ENCODE measurements at places on chromosomes 6 and 20. TPM values are rescaled to one million over a fixed set of nuclear protein-coding genes. Genes with fewer than 3 reads are reported as not detected.

ELOVL2 gene
- total RNA-seq = not detected

VARS2 gene
- total RNA-seq = 80.9 TPM

TSPO2 gene
- not detected for total RNA-seq

ZNF184 gene
- 8.9 TPM for total RNA-seq

STMND1 gene
- total RNA-seq = not detected

CST5 gene
- not detected for total RNA-seq

- no peaks in the 10 kb centered on the region for H3K27me3 ChIP-seq
- no peaks in the 10 kb centered on the region for H3K4me1 ChIP-seq
- H3K4me3 ChIP-seq = no peak overlapping the region
Measured at GRCh38 chr6:22240025-22240424, 56.8 kb downstream of the PRL start.

DNA sequence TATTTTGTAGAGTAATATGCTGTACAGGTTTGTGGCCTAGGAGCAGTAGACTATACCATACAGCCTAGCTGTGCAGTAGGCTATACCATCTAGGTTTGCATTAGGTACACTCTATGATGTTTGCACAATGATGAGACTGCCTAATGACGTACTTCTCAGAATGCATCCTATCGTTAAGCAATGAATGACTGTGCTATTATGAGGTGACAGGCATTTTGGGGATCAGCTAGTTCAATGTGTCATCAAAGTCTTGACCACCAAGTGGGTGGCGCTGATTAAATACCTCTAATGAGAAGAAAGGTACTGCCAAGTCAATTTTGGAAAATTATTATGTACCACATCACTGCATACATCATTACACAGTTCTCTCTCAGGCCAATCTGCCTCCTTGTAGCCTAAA lies 190.2 kb downstream of the BACH2 start:
- H3K27me3 ChIP-seq = no peaks in the 10 kb centered on the region
- peak overlapping the region; percentile 93 for H3K27ac ChIP-seq
- peaks cover 88% of the 10 kb centered on the region for H3K4me1 ChIP-seq
- H3K36me3 ChIP-seq = peaks cover 57% of the 10 kb centered on the region
- no peak for DNase-seq
- no peak overlapping the region for H3K4me3 ChIP-seq

DNA sequence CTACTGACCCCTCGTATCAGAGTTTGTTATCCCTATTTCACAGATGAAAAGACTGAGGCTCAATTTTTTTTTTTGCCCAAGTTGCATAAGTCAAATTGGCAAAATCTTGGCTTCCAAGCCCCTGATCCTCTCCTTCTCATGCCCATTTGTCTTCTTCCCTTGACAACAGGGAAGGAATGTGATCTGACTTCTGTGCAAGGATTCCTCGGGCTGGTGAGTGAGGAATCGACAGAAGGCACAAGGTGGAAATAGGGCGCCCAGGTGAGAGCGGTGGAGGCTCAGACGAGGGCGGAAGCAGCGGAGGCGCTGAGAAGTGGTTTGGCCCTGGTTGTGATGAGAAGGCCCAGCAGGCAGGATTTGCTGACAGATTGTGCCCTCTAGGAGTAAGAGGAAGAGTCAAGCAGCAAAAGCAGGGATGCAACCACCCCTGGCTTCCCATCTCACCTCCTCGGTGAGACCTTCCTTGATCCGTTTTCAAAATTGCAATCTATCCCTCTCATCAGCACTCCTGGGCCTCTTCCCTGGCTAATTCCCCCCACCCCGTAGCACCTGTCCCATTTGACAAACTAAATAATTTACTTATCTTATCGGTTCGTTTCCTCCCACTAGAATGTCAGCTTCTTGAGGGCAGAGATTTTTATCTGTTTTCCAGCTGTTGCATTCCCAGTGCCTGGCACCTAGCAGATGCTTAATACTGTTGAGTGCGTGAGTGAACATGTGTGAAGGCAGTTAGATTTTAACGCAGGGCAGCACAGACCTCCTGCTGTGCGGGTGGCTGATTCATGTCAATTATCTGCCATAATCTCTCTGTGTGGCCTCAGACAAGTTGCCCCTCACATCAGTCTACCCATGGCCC lies 3.7 kb upstream of the SIRPA start:
- H3K27ac ChIP-seq = no peak overlapping the region
- H3K27me3 ChIP-seq = peaks cover 61% of the 10 kb centered on the region
- H3K4me1 ChIP-seq = peaks cover 2% of the 10 kb centered on the region
- DNase-seq = no peak
- H3K4me3 ChIP-seq = no peak overlapping the region

- H3K4me1 ChIP-seq = peaks cover 17% of the 10 kb centered on the region
- H3K36me3 ChIP-seq = peaks cover 2% of the 10 kb centered on the region
- no peak overlapping the region for H3K27ac ChIP-seq
- DNase-seq = no peak
- H3K4me3 ChIP-seq = no peak overlapping the region
Measured at GRCh38 chr6:119447921-119448320, 98.4 kb upstream of the MAN1A1 start.

DNA sequence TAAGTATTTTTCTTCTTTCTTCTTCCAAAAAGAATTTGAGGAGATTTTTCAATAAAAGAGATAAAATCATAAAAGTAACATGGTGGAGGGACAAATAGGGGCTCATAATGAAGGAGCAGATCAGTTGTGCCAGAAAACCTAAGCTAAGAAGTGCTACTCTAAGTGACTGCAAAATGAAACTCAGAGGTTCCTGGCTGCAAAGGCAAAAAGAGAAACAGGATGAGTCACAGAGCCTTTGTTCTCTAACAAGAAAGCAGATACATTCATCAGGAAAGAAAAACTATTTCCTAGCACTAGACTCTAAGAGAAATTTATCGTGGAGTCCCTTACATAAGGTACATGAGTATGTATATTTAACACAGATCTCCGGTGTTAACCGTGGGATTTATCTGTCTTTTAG lies 49.8 kb downstream of the TSHZ2 start:
- H3K4me3 ChIP-seq = no peak overlapping the region
- peaks cover 31% of the 10 kb centered on the region for H3K4me1 ChIP-seq
- H3K27ac ChIP-seq = peak overlapping the region; percentile 78
- H3K27me3 ChIP-seq = no peaks in the 10 kb centered on the region
- no peak for DNase-seq

DNA sequence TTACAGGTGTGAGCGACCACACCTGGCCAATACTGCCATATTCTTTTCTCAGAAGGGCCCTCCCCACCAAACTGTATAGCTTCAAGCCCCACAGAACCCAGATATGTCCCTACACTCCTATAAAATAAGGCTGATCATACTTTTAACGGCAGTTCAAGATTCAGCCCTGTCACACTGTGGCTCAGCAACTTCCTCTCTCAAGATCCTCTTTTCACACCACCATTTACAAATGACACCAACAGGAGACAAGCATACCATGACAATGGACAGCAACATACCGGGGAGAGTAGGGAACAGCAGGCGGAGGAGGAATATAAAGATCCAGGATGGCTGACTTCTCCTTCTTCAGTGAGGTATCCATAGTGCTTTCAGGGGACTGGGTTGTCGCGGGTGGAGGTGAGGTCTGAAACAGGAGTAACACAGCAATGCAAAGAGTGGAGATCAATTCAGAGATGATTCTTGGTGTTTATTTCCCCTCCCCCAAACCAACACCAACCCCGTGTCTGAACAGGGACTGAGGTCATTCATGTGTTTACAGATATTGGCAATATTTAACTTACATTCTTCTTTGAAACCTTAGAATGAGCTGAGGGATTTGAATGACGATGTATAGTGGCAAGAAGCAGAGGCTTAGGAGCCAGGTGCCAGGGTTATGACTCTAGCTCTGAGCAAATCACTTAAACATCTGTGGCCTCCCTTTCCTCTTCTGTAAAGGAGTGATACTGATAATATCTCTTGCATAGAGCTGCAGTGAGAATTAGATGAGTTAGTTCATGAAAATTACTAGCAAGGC lies 57.6 kb upstream of the IPCEF1 start:
- H3K4me3 ChIP-seq = no peak overlapping the region
- no peak for DNase-seq
- H3K27me3 ChIP-seq = peaks cover 5% of the 10 kb centered on the region
- H3K4me1 ChIP-seq = no peaks in the 10 kb centered on the region
- H3K27ac ChIP-seq = no peak overlapping the region

GRCh38 chr6:110935171-110935570 lies 23.3 kb upstream of the GTF3C6 start:
- no peak for DNase-seq
- H3K27ac ChIP-seq = no peak overlapping the region
- H3K4me3 ChIP-seq = no peak overlapping the region
- H3K27me3 ChIP-seq = no peaks in the 10 kb centered on the region
- H3K36me3 ChIP-seq = no peaks in the 10 kb centered on the region

GRCh38 chr20:43365691-43366090 lies 92.0 kb upstream of the SRSF6 start:
- DNase-seq = no peak
- H3K27ac ChIP-seq = no peak overlapping the region
- no peaks in the 10 kb centered on the region for H3K36me3 ChIP-seq
- no peaks in the 10 kb centered on the region for H3K4me1 ChIP-seq

- H3K27me3 ChIP-seq = no peaks in the 10 kb centered on the region
- H3K36me3 ChIP-seq = peaks cover 5% of the 10 kb centered on the region
Measured at GRCh38 chr6:34970957-34971356, 81.9 kb downstream of the ANKS1A start.

DNA sequence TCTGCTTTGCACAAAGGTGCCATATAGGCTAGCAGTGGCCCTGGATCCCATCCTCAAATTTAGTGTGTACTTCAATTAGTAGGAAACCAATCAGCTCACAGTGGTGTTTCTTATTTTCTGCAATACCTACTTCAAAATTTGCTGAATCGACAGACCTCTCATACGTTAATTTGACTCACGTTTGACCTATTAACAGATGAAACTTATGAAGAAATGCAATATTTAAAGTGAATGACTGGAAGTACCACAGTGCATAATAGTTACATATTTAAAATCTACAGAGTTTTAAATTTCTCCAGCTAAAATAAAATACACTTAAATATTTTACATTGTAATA lies 47.6 kb upstream of the MCM9 start:
- H3K4me1 ChIP-seq = no peaks in the 10 kb centered on the region
- no peaks in the 10 kb centered on the region for H3K36me3 ChIP-seq
- H3K27ac ChIP-seq = no peak overlapping the region
- DNase-seq = no peak

DNA sequence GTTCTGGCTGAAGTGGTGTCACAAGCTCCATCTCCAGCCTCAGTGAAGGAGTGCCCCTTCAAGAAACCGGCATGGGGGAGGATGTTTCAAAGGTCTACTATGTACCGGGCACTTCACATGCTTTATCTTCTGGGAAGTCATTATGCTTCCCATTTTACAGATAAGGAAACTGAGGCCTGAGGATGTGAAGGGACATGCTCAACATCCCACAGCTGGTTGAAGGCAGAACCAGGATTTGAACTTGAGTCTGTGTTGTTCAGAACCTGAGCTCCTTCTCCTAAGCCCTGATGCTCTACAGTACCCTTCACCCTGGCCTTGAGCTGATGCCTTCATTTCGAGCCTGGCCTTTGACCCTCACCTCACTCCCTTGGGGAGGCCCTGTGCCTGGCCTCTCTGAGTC lies 13.0 kb downstream of the GLP1R start:
- DNase-seq = no peak
- no peaks in the 10 kb centered on the region for H3K36me3 ChIP-seq
- H3K27ac ChIP-seq = no peak overlapping the region
- H3K4me1 ChIP-seq = no peaks in the 10 kb centered on the region

GRCh38 chr6:17167327-17167979 lies 65.6 kb downstream of the STMND1 start:
- no peak for DNase-seq
- H3K27ac ChIP-seq = no peak overlapping the region
- no peaks in the 10 kb centered on the region for H3K4me1 ChIP-seq
- peaks cover 16% of the 10 kb centered on the region for H3K27me3 ChIP-seq
- H3K4me3 ChIP-seq = no peak overlapping the region

DNA sequence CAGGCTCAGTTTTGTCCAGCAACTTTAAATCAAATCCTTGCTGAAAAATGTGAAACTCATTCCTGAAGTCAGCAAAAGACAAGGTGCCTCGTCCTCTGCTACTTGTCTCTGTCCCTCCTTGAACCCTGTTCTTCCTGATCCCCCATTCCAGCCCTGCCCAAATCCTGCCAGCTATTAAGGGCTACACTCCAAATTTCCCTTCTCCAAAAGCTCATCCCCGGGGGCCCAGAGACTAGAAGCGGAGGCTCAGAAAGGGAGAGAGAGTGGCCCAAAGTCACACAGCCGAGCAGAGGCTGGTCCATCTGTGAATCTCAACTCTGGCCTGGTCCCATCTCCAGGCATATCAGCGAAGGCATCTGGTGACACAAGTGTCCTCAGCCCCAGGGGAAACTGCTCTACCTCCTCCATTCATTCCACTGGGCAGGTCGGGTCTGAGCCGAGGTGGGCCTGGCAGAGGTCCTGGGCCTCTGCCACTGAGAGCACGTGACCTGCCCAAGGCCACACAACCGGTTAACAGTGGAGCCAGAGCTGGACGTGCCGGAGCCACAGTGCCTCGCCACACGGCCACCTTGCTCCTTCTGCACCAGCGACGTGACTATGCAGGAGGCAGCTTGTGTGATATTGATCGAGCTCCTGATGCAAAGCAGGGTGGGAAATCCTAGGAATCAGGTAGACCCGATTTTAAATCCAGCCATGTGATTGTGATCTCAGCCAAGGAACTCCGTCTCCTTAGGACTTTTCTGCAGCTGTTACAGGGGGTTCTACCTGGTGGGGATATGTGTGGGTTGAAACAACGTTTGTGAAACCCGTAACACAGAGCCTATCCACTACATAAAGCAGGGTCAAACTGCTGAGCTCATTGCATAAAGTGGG lies 28.6 kb downstream of the NOL4L start:
- peaks cover 66% of the 10 kb centered on the region for H3K4me1 ChIP-seq
- H3K4me3 ChIP-seq = no peak overlapping the region
- H3K27ac ChIP-seq = no peak overlapping the region
- H3K27me3 ChIP-seq = no peaks in the 10 kb centered on the region

- no peak for DNase-seq
- peaks cover 7% of the 10 kb centered on the region for H3K4me1 ChIP-seq
- no peak overlapping the region for H3K27ac ChIP-seq
- H3K4me3 ChIP-seq = no peak overlapping the region
- peaks cover 3% of the 10 kb centered on the region for H3K36me3 ChIP-seq
- peaks cover 3% of the 10 kb centered on the region for H3K27me3 ChIP-seq
Measured at GRCh38 chr6:79544299-79544927, 7.2 kb upstream of the LCA5 start.

GRCh38 chr6:16503970-16504415 lies 257.3 kb downstream of the ATXN1 start:
- H3K4me1 ChIP-seq = peaks cover 33% of the 10 kb centered on the region
- DNase-seq = no peak
- H3K27me3 ChIP-seq = no peaks in the 10 kb centered on the region
- peaks cover 22% of the 10 kb centered on the region for H3K36me3 ChIP-seq
- no peak overlapping the region for H3K4me3 ChIP-seq

GRCh38 chr6:140779341-140779740 lies 1353.4 kb upstream of the GJE1 start:
- H3K4me3 ChIP-seq = no peak overlapping the region
- no peaks in the 10 kb centered on the region for H3K4me1 ChIP-seq

- DNase-seq = no peak
- H3K36me3 ChIP-seq = no peaks in the 10 kb centered on the region
- no peaks in the 10 kb centered on the region for H3K27me3 ChIP-seq
Measured at GRCh38 chr6:91683240-91683639, 1096.4 kb upstream of the MAP3K7 start.

GRCh38 chr20:40370800-40371199 lies 318.2 kb downstream of the MAFB start:
- H3K27ac ChIP-seq = no peak overlapping the region
- H3K27me3 ChIP-seq = no peaks in the 10 kb centered on the region
- DNase-seq = no peak
- H3K4me3 ChIP-seq = no peak overlapping the region
- H3K36me3 ChIP-seq = no peaks in the 10 kb centered on the region
